ENCODE measurements at places on chromosomes 1 and 21.

DNA sequence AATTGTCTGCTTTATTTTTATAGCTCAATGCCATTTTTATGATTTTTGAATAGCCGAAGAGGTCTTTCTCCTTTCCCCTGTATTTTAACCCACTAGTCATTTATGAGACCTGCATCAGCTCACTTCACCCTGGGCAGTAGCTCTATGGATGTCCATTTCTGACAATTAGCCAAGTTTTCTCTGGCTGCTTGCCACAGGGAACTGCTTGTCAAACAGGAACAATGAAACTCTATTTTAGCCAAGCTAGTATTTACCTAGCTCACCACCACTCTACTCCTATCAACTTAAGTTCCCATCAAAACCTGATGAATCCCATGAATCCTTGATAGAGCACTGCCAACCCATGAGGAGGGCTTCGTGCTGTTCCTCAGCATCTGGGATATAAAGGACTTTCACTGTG, 406.7 kb downstream of the RWDD3 start:
- no peak for DNase-seq

DNA sequence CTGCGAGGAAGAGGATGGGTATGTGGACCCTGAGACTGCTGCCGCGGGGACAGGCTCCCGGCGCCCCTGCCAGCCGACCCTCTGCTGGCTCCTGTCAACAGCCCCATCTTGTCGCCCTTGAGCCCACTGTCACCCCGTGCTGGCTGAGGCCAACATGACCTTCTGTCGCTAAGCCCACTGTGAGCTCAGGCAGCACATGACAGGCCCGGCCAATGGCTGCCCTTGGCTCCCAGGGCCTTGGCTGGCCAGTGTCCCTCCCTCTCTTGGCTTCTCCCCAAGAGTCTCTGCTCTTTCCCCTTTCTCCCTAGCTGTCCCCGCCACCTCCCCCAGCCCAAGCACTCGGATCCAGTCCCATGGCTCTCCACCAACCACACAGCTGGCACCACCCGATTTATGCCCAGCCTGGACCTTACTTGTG, 3.5 kb downstream of the PEX10 start:
- no peak for DNase-seq

- no peak for DNase-seq
These were observed 22.1 kb downstream of the UCK2 start for GRCh38 chr1:165849353-165850133.

DNA sequence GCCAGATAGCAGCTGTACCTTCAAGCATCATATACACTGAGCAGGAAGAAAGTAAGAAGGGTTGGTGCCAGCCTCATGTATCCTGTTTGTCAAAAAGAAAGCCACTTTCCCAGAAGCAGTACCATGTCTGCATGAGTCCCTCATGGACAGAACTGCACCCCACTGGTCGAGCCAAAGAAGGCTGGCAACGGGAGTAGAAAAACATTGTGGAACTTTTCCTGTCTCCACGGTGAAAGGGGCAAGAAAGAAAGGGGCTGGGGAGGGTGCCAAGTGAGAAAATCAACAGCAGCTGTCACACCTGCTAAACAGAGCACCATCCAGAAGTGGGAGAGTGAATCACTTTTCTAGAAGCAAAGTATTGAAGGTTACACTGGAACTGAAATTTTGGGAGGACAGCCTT, 621.7 kb downstream of the LMO4 start:
- DNase-seq = no peak

DNA sequence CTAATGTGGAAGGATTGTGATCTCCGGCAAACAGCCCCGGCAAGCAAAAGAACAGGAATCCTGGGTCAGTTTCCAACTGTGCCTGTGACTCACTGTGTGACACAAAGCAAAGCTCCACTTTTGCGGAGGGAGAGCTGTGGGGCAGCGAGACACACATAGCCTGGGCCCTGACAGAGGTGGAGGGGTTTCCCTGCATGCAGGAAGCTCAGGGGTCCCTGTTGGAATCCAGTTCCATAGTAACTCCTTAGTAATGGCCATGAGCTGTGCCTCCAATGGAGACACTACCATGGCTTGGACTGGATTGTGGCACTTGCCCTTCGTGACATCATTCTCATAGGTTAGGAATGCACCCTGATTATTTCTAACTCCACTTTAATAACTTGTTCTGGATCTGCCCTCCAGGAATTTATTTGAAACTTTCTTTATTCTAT, 47.0 kb upstream of the ATF3 start:
- no peak for DNase-seq

DNA sequence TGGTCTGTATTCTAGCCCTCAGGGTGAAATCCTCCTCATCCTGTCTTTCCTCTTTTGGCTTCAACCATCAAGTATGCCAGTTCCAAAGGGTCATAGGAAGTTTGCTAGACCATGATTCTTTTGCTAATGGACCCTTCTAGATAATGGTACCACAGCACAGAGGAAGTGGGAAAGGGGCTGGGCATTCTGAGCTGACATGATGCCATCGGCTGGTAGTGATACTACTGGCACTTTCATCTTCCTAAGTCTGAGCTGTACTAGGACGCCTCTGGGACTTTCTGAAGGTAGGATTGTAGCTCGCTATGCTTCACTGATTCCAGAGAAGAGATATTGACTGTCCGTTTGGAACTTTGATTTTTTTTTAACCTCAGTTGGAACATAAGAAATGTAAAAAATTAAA, 11.4 kb downstream of the FASLG start:
- no peak for DNase-seq

- peak; percentile 5 for DNase-seq
These were observed 193.6 kb downstream of the RPS6KC1 start for GRCh38 chr1:213244664-213245091.

Measured in stimulated activated CD4-positive, alpha-beta T cell treated with anti-CD3 and anti-CD28 coated beads, Interleukin-2, amount 100 ng/mL, for 24 hours (primary cell).